ENCODE measurements at places on chromosomes 3 and 15. TPM values are rescaled to one million over a fixed set of nuclear protein-coding genes. Genes with fewer than 3 reads are reported as not detected.
A peak's percentile ranks its signal among the peaks of the same experiment; 100 is the strongest.

DNA sequence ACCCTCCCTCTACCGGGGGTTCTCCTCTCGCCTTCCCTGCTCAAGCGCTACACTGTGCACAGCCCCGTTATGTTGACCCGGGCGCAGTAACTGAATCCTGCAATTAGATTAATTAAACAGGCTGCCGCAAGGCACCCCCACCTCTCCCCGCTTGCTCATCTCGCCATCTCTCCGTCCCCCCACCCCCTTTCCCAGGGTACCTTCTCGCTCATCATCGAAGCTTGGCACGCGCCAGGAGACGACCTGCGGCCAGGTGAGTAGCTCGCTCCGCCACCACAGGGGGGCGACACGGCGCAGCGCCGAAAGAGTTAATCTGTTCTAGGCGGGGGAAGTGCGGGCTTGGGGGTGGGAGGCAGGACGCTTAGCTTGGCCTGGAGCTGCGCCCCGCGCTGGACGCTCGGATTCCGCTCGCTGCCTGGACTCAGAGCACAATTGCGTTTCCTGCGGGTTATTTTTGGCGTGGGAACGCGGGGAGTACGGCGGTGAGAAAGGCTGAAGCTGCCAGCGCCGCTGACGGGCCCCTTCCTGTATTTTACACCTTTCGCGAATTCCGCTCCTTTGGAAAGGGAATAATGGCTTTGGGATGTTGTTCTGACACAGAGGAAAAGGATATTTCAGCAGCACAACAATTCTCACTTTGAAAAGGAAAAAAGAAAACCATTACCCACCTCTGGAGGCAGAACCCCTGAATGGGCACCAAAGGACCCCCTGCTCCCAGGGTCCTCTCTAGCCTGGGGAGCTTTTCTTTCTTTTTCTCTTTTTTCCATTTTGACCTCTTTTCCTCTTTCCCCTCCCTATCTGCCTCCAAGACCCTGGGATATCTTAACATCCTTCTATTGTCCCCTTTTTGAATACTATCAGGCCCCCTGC lies 1.5 kb downstream of the DLL4 start:
- DNase-seq, result peak; percentile 86

- DNase-seq, result no peak
These were observed 23.3 kb downstream of the IL17RD start for GRCh38 chr3:57141719-57142410.

- no peak for DNase-seq
These were observed 30.8 kb downstream of the HDC start for GRCh38 chr15:50234764-50235163.

DNA sequence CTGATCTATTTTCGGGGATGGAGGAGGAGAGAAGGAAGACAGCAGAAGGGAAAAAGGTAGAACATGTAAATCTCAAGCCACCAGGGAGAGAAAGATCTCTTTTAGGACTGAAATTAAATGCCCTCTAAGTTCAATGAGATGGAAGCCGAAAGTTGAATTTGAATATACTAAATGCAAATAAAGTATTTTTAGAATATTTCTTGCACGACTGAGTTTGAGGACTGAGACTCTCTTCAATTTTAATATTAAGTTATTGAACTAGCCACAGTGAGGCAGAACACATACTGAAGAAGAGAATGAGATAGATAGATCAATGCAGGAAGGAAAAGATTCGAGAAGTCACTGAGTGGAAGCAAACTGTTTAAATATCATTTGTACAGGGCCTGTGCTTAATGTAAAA lies 399.9 kb upstream of the CBLB start:
- DNase-seq, result no peak

DNA sequence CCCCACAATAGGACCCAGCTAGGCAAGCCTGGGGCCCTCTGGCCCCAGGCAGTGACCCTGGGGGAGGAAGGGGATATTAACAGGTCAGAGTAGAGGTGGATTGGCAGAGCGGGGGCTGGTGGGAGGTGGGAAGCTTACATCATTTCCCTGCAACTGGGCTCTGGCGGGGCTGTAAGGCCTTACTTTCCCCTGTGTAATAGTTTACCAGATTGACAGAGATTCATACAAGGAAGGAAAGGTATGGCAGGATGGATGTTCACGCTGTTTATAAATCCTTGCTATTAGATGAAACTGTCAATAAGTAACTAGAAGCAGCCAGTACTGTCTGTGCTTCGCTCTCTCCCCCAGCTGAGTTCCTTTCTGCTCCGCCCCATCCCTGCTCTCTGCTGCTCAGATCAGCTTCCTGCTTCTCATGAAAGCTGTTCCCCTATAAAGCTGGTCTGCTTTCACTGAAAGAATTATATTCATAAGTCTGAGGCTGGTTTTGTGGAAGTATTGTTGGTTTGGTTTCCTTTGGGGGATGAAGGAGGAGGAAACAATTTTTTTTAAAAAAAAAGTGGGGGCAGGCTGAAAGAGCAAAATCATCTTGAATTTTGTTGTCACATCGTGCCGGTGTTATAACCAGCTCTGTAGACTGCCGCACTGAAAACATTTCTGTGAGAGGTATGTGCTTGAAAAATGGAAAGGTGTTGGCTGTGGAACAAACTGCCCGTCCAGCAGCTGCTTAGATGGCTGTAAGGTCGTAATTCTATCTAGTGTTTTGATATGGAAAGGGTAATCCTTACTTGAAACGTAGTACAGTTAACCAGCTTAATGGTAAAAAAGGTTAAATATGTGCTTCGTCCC lies 76.4 kb downstream of the BBX start:
- peak; percentile 30 for DNase-seq

GRCh38 chr3:151228666-151229040 lies 25.6 kb upstream of the GPR171 start:
- DNase-seq, result no peak

DNA sequence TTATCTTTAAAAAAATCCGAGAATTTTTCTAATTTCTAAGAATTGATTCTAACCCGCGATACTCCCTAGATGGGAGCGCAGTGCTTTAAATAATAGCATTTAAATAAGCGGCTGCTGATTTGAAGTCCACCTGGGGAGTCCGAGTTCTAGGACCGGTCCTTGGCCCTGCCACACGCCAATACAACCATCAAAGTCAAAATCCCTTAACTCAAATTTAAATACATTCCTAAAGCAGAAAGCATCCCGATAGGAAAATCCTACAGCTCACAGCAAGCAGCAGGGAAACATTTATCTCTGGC lies 508 bp upstream of the ECT2 start:
- no peak for DNase-seq

The XCR1 gene
- total RNA-seq, result 0.06 TPM

The CADM2 gene
- 17.7 TPM for total RNA-seq

The TRANK1 gene
- total RNA-seq, result 13.2 TPM

Measured in right cardiac atrium (tissue), 5 donors.